ENCODE measurements at places on chromosomes 11 and 22.

- DNase-seq = no peak
Measured at GRCh38 chr11:7892840-7893254, 38.2 kb downstream of the OR10A6 start.

GRCh38 chr11:111833524-111833923 lies 37.9 kb downstream of the ALG9 start:
- no peak for DNase-seq

DNA sequence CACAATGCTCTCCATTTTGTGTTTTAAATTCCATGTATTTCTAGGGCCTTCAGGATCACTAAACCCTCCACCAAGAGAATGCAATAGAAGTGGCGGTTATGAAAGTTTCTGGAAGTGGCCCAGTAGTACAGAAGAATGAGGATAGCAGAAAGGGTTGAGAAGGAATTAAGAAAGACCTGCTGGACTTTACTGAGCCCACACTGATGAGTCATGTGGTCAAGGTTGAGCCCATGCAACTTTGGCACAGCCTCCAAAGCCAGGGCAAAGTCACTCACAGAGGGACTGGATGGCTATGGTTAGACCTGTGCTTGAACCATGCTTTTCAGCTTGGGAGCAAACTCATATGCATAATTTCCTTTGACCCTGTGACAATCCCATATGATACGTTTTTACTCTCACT lies 102.9 kb upstream of the PLET1 start:
- no peak for DNase-seq

- peak; percentile 71 for DNase-seq
Measured at GRCh38 chr11:65301491-65302329, 13.0 kb upstream of the CDC42EP2 start.

GRCh38 chr11:76161261-76161961 lies 44.9 kb downstream of the WNT11 start:
- DNase-seq = no peak

DNA sequence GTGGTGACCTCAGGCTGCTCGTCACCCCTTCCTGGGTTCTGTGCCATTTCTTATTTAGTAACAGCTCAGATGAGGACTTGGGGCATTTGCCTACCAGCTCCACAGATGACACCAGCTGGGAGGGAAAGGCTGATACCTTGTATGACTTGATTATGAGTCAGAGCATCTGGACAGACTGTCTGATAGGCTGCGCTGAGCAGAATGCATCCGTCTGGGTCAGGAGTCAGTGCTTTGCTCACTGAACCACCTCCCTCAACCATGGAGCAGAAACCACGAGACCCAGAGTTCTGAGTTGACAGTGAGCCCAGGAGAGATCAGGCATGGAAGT lies 6.8 kb downstream of the ST14 start:
- no peak for DNase-seq

DNA sequence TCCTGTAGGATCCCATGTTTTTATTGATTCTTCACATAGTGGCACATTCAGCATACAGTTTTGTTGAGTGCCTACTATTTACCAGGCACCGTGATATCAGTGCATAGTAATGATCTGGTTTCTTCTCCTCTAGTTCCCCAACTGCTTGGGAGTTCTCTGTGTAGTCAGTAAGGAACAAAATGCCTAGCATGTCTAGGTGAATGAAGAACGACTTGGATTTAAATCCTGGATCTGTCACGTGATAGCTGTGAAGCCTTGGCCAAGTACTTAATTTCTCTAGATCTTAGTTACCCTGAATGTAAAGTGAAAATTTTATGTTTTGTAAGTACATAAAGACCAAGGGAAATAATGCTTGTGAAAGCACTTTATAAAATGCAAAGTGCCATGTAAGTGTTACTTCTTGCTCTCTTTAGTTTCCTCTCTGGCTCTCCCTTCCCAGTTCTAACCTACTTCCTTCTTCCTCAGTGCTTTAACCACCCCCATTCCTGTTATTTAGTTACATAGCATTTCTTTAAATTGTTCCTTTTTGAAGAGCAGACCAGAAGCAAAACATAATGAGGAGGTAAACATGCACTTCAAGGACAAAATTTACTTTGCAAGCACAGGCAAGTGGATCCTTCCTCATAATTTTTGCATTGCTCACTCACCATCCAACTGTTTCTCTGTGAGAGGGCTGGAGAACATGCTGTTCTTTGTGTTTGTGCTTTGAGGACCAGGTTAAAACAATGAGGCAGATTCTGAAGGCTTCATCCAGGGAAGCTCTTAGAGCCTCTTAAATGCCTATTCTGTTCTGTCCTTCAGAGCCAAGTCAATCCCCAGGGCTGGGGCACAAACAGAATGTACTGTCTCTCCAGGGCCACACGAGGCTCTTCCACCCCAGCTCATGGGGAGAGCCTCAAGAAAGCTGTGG lies 353.9 kb upstream of the TENM4 start:
- no peak for DNase-seq

- no peak for DNase-seq
Measured at GRCh38 chr11:82261367-82261766, 472.3 kb downstream of the FAM181B start.

- no peak for DNase-seq
Measured at GRCh38 chr11:31799435-31800397, 11.4 kb downstream of the PAX6 start.

- DNase-seq = no peak
Measured at GRCh38 chr11:10716122-10716521, 22.6 kb upstream of the IRAG1 start.

Data from head of caudate nucleus (tissue), 42 donors.